ENCODE measurements at places on chromosomes 11 and 22.

DNA sequence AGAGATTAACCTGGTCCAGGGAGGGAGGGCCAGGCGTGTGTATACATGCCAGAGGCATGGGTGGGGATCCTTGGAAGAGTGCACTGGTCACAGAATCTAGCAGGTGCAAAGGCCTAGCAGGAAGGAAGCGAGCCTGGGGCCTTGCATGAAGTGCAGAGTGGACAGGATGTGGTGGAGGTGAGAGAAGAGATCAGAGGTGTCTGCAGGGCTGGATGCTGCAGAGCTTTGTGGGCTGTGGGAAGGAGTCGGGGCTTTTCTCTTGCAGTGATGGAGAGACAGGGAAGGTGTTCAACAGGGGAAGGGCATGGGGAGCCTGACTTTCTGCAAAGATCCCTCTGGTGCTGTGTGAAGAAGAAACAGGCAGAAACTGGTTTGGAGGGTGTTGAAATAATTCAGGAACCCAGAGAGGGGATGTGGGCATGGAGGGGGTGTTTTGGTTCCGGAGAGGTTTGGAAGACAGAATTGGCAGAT lies 2.5 kb upstream of the TPST2 start:
- DNase-seq: no peak

- DNase-seq: no peak
Measured at GRCh38 chr11:24400059-24400665, 96.7 kb upstream of the LUZP2 start.

GRCh38 chr11:75919525-75919924 lies 104.5 kb downstream of the UVRAG start:
- no peak for DNase-seq

GRCh38 chr11:86483940-86484794 lies 109.5 kb downstream of the CCDC81 start:
- DNase-seq: peak; percentile 96

GRCh38 chr11:119417726-119418540 lies 5.0 kb downstream of the THY1 start:
- DNase-seq: peak; percentile 94

All from renal cortical epithelial cell (primary cell).